ENCODE measurements at places on chromosomes 7 and 10. TPM values are rescaled to one million over a fixed set of nuclear protein-coding genes. Genes with fewer than 3 reads are reported as not detected.

DNA sequence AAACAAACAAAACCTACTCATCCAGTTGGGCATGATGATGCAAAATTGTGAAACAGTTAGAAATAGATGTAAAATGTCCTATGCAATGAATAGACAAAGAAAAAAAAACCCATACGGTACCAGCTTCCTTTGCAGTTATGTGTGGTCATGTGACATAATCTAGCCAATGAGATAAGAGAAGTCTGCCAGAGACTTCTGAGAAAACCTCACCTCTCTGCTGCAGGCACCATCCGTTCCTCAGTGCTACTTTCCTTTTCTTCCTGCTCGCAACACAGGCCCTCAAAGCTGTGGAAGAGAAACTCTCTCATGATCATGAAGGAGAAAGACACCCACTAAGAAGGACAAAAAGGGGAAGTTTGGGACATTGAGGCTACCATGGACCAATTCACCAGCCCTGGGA lies 76.8 kb upstream of the CARD11 start:
- no peak for DNase-seq

The ZNF22 gene
- 7.9 TPM for total RNA-seq

The THNSL1 gene
- total RNA-seq: 5.1 TPM

- DNase-seq: no peak
Observed at GRCh38 chr10:97071496-97071895, 114.3 kb downstream of the SLIT1 start.

GRCh38 chr7:65454469-65454868 lies 80.8 kb downstream of the ZNF92 start:
- DNase-seq: no peak

- no peak for DNase-seq
Observed at GRCh38 chr10:77546042-77546441, 91.6 kb downstream of the KCNMA1 start.

DNA sequence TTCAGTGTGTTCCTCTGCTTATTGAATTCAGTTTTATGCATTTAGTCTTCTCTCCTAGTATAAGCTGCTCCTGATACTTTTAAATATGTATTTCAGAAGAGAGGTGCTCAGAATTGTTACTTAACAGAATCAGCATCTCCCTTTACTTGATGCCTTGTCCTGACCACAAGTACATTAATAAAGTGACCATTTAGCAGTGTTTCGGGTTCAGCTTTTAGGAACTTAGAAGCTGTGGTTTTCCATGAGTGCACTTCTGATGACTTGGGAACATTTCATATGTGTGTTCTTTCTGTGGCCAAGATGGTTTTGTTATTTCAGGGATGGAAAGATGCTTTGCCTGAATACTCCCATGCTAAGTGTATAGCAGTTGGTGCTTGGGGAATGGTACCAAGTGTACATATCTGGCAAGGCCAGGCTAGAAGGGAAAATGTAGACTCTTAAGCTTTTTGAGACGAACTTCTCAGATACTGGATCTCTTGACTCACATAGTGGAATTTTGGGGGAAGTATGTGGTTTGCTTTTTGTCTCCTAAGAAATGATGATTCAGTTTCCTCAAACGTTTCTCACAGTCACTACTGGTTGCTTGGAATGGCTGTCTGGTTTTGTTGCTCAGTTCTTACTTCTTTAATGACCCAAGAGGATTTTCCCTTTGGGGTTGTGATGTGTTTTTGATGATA lies 17.2 kb downstream of the SGPL1 start:
- peak; percentile 92 for DNase-seq

- no peak for DNase-seq
Observed at GRCh38 chr10:46297406-46298204, 10.8 kb downstream of the ANTXRL start.

DNA sequence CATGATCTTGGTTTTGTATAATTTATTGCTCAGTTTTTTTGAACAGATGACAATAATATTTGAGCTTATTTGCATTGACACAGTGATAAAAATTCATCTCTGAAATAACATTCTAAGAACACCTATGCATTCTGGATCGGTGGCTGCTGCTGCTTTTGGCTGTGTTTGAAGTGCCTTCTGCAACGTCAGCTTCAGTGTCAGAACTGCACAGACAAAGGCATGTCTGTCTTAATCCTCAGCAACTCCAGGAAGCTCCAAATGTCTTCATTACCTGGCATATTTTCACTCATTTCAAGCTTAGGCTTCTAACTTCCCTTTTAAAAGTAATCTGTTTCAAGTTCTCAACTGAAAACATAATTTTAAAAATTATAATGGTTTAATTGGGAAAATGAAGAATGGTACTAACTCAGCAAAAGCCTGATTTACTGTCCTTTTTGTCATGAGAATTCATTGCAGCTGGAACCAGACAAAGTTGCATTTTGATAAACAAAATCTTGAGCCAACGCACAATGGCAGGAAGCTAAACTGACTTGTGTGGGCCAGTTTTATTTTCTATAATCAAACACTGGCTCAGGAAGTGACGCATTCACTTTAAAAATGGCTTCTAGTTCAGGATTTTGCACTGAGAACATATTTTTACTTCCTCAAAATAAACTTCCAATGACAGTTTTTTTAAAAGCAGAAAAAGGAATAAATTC lies 38.7 kb downstream of the NPS start:
- no peak for DNase-seq

The FGFR2 gene
- total RNA-seq: 0.19 TPM

The LEP gene
- not detected for total RNA-seq

The PTPRE gene
- total RNA-seq: 4.7 TPM

DNA sequence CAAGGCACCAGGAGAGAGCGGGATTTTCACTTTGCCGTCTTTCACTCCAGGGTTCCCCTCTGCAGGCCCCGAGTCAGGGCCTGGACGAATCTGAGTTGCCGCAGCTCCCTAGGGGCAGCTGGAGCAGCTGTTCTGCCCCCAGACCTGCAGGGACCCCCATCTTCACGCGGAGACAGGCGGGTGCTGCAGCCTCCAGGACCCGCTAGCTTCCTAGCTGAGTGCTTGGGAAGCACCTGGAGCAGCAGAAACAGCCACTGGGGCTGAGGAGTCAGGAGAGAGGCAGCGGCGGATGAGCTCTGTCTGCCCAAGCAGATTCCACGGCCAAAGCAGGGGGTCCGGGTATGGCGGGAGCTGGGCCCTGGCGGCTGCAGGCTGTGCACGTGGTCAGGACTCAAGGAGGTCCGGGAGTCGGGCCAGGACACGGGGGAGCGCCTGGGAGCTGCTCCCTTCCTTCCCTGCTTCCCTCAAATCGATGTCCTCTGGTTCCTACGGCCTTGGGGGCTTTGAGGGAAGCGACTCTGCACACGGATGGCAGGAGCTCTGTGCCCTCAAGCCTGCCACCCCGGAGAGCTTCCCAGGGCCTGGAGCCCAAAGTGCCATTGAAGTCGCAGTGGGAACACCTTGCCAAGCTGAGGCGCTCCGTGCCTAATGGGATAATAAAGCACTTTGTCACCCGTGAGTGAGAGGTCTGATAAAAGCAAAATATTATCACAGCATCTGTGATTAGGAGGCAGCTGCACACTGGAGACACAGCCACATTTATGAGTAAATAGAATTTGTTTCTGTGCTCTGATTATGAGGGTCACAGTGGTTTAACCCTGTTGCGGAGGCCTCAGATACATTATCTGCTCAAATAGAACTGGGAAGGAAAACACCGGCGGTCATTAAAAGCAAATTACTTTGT lies 17.2 kb downstream of the MNX1 start:
- DNase-seq: no peak

GRCh38 chr10:27285093-27285492 lies 44.5 kb upstream of the ACBD5 start:
- DNase-seq: peak; percentile 8

DNA sequence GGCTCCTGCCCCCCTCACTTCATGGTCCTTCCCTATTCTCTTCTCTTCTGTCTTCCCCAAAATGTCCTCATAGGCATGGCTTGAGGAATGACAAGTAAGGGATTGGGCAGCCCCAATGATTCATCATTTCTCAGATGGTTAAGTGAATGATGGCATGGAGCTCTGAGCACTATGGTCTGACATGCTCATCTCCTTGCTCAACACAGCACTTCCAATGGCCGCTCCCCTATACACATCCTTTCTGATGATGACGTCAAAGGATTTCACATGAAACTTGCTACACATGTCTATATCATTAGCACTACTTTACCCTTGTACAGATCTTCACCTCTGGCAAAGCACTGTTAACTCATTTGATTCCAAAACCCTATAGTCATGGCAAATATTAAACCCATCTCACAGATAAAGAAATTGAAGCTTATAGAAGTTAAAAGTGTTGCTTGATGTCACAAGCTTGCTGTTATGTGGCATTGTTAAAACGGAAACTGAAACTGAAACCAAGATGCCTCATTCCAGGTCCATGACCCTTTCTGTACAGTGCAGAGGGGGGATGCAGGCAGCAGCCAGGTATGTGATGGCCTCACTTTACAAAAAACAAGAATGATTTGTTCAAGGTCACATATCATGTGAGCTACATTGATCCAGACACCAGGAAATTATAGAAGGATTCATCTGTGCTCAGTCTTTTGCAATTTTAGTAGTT lies 90.0 kb upstream of the PLXNA4 start:
- no peak for DNase-seq

- no peak for DNase-seq
Observed at GRCh38 chr10:77682393-77683087, 44.9 kb upstream of the KCNMA1 start.

- peak; percentile 36 for DNase-seq
Observed at GRCh38 chr10:14658331-14659127, 116.2 kb downstream of the FAM107B start.

- no peak for DNase-seq
Observed at GRCh38 chr7:43533801-43534479, 49.0 kb upstream of the STK17A start.

DNA sequence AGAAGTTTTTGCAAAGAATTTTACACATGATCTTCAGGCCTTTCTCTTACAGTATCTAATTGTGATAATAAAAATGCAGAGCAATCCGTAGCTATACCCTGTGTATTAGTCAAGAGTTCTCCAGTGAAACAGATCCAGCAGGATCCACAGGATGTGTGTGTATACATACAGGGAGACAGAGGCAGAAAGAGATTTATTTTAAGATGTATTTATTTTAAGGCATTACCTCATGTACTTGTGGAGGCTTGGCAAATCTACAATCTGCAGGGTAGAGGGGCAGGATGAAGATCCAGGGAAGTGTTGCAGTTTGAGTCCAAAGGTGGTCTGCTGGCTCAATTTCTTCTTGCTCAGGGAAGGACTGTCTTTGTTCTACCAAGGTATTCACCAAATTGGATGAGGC lies 41.7 kb downstream of the ARHGAP12 start:
- no peak for DNase-seq

DNA sequence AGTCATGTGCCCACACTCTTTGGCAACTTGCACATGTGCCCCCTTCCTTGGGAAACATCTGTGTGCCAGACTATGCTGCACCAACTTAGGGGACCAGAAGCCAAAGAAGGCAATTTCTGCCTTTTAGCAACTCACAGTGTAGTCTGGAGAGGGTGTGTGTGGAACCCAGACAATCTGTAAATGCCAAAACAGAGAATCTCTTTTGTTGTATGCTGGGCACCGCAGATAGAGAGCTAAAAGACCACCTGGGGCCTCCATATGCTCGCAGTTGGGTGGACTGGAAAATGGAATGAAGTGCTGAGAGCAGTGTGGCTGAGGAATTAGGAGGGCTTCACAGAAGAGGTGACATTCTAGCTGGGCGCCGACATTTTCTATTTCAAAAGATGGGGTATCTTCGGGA lies 26.4 kb downstream of the UBTD1 start:
- DNase-seq: no peak

DNA sequence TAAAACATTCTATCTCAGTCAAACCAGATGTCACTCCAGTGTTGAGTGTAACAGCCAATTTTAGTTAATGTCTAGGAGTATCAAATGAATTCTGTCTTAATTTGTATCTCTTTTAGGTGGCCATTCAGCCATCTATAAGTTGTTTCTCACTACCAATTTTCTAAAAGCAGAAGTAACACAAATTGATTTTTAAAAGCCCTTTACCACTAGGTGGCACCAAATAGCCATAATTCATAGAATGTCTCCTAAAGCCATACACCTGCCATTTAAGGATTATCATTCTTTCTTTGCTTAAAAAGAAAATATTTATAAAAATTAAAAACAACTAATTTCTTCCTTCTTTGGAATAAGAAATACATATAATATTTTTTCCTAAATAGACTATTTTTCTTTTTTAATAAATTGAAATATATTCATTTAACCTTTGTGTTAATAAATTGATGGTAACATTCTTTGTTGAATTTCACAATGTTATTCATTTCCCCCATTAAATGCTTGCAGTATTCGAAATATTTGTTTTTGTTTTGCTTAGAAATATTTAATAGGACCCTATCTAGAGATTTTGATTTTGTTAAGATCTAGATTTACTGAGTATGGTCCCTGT lies 107.8 kb upstream of the PPP1R3A start:
- DNase-seq: peak; percentile 70

The RBM28 gene
- total RNA-seq: 15.8 TPM

The ITGA8 gene
- total RNA-seq: 1.9 TPM

DNA sequence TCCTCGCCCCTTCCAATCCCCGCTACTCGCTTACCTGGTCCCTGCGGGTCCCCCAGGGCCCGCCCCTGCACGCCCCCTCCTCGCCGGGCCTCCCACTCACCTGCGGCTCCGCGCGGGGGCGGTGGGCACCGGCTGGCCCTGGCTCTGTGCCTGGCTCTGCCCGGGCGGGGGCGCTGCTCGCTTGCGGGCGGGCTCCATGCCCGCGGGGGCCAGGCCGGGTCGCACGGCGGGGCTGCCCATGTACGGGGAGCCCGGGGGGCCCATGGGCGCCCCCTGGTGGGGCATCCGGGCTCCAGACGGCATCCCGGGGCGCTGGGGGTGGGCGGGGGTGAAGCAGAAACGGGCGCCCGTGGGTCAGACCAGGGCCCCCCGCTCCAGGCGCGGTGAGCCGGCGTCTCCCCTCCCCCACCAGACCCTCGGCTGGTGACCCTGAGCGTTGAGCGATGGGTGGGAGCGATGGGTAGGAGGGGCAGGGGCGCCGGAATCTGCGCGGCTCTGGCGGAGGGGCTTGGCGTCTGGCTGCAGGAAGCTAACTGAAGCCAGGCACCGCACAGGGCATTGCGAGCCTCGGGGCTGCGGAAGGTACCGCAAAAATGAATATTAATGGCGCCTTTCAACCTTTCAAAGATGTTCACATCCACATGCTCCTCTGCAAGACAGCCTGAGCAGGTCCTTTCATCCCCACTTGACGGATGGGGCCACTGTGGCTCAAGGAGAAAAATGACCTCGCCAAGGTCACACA lies 3.0 kb downstream of the SMARCD3 start:
- DNase-seq: no peak

GRCh38 chr10:84138478-84139125 lies 707 bp upstream of the GHITM start:
- DNase-seq: no peak

DNA sequence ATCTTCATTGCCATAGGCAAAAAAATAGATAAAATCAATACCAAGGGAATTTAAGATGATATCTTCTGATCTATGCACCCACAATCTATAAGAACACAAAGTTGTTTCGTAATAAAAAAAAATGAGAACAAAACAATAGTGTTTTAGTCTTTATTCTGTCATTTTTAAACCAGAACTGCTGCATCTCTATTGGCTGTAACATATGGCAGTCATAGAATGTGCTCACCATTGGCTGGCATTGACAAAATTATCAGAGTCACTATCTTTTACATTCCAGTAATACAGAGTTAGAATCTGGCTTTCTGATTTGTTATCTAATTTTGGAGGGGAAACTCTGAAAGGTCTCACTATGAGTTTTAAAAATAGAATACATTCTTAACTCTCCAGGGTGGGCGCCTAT lies 138.6 kb upstream of the CCDC6 start:
- no peak for DNase-seq

GRCh38 chr10:63765126-63765525 lies 243.9 kb downstream of the REEP3 start:
- DNase-seq: no peak

The TMEM229A gene
- total RNA-seq: not detected
